ENCODE measurements at places on chromosomes 13 and 19.

GRCh38 chr13:110227864-110228643 lies 78.9 kb downstream of the COL4A1 start:
- DNase-seq: no peak

- no peak for DNase-seq
Measured at GRCh38 chr19:57406516-57407123, 4.3 kb upstream of the ZNF17 start.

GRCh38 chr19:46892252-46893179 lies 31.7 kb downstream of the ARHGAP35 start:
- DNase-seq: no peak

DNA sequence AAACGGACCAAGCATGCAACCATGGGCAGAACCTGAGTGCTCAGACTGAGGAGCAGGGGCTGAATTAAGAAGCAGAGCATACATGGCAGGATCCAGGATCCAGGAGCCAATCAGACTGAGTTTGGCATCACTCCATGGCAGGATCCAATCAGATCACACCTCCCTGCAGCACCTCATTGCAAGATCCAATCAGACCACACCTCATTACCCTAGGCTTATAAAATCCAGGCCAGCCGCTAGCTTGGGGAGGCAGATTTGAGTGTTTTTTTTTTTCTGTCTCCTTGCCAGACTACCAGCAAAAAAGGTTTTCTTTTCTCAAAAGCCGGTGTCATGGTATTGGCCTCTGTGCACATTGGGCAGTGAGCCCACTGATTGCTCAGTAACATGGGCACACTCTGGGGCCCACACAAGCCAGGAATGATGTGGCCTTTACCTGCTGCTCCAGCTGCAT lies 127.9 kb upstream of the GJB6 start:
- DNase-seq: no peak

GRCh38 chr19:2253106-2254063 lies 2.8 kb downstream of the JSRP1 start:
- no peak for DNase-seq

- DNase-seq: no peak
Measured at GRCh38 chr19:48149430-48149829, 20.7 kb downstream of the LIG1 start.

DNA sequence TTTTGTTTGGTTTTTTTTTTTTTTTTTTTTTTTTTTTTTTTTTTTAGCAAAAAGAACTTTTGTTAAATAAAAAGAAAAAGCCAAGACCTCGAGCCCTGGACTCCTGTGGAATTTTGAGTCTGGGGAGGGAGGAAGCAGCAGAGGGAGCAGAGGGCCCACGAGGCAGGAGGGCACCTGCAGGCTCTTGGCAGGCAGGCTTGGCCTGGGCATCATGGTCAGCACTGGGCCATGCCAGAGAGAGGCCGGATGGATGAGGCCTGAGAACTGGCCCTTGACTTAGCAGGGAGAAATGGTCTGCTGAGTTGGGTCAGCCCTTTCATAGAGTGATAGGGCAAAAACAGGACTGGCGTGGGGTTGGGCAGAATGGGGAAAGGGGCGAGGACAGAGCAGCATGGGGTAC lies 100.4 kb downstream of the GPR12 start:
- DNase-seq: no peak

DNA sequence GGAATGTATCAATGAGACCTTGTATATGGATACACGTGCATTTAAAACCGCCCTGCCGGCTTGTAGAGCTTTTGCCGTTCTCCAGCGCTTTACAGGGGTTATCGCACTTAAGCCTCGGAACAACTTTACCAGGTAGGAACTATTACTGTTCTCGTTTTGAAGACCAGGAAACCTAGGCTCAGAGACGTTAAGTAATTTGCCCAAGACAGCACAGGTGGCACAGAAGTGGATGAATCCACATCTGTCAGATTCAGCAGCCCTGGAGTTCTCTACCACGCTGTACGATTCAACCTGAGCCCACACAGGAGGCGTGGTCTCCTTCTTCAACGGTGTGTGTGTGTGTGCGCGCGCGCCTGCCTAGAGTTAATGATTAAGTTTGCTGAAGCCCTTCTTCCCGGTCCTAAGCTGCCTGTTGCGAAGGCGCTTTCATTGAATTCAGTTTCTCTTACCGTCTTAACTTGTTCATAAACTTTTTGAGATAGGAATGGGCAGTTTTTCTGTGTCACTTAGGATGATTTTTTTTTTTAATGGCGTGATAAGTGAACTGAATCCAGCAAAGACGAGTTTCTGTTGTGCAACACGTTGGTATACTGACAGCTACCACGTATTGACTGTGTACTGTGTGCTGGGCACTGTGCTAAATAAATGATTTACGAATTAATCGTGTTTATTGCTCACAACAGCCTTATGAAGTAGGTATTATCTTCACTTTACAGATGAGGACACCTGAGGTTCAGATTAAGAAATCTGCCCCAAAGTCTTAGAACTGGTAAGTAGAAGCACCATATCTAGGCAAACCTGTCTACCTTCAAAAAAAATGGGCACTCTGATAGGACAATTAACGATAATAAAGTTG lies 67.4 kb downstream of the KCNRG start:
- DNase-seq: peak; percentile 42

DNA sequence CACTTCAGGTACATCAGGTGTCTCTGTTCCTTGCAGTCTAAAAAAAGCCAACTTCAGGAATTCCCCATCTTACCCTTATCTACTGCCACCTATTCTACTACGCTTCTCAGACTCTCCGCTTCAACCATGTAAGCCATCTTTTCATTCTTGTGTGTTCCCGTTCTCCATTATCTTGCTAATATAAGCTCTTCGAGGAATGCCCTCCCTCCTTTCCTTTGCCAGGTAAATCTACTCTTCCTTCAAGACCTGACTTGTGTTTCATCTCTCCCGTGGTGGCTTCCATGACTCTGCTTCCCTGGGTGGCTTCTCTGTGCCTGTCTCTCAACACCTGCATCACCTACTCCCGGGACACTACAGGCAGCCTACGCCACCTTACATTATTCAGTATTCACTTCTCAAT lies 42.3 kb upstream of the MEDAG start:
- DNase-seq: no peak

DNA sequence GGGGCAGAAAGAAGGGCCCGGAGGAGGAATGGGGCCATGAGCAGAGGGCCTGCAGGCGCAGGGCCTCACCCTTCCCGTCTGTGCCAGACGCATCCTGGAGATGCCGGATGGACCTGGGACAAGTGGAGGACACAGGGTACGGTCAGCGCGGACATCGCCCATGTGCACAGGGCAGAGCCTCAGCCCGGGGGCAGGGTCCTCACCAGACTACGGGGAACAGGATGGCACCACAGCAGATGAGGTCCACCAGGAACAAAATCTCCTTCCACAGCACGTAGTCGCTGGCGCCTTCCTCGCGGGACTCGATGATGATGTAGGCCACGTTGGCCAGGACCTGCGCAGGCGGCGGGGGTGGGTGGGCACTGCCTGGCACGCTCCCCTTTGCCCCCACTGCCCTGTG lies 5.6 kb downstream of the GPR108 start:
- DNase-seq: no peak

GRCh38 chr13:111542530-111543341 lies 222.3 kb downstream of the TEX29 start:
- no peak for DNase-seq

DNA sequence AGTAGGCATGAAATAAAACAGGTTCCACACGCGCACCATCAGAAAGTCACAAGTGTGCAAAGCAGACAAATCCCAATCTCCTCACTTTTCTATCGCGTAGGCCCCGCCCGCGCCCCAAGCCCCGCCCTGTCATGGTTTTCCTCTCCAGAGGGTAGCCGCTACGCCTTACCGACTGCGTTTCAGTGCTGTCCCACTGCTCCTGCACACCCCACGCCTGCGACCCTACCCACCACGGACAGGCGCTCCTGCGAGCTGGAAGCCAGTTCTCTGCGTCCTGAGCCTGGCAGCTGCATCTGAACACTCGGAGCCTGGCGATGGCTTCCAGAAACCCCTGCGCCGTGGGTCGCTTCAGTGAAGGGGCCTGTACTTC lies 379 bp upstream of the ZNF470 start:
- no peak for DNase-seq

GRCh38 chr19:27765912-27766725 lies 1446.8 kb downstream of the UQCRFS1 start:
- no peak for DNase-seq

- DNase-seq: no peak
Measured at GRCh38 chr19:32311371-32311770, 34.0 kb upstream of the ZNF507 start.

GRCh38 chr19:57263244-57263741 lies 17.0 kb upstream of the ZNF460 start:
- no peak for DNase-seq

- no peak for DNase-seq
Measured at GRCh38 chr13:28805193-28805819, 14.8 kb upstream of the MTUS2 start.

DNA sequence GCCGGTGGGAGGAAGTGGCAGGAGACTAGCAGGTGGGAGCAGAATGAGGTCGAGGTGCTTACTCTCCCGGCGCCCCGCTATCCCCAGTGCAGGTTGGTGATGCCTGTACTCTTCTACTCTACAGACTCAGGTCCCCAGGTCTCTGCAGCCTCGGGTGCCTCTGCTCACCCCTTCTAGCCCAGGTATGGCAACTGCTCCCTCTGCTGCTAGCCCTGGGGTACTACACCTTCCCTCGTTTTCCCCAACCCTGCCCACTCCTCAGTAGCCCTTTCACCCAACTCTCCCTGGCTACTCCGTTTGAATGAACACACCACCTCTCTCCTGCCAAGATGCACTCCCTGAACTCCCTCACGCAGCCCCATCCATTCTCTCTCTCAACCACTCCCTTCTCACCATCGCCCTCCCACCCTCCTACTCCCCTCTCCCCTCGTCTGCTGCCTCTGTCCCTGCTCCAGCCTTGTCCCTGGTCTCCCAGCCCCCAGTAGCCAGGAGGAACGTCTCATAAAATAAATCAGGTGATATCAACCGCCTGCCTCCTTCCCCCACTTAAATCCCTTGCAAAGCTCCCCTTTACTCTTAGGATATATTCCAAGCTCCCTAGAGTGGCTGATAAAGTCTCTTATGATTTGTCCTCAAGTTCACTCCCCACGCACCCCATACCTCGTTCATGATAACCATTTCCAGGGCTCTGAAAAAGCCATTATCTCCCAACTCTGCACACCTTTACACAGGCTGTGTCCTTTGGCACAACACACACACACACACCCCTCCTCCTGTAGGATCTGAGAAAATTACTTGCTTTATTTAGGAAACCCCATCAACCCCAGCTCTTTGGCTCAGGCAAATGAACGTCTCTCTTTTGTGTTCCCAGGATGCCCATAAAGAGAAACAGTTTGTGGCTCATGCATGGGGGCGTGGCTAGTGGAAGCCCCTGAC lies 8.2 kb upstream of the MEIS3 start:
- DNase-seq: no peak

- DNase-seq: peak; percentile 21
Measured at GRCh38 chr13:93690139-93690538, 463.5 kb downstream of the GPC6 start.

DNA sequence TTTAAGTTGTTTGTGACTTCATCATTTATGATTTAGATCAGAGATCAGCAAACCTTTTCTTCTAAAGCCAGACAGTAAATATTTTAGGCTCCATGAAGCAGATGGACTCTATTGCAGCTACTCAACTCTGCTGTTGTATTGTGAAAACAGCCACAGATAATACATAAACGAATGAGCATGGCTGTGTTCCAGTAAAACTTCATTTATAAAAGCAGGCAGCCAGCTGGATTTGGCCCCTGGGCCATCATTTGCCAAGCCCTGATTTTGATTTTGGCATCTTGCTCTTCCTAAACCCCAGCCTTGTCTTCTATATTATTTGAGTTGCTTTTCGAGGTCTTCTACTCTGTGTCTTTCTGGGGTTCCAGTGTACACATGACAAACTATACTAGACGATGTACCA lies 41.3 kb downstream of the RNASEH2B start:
- DNase-seq: no peak

DNA sequence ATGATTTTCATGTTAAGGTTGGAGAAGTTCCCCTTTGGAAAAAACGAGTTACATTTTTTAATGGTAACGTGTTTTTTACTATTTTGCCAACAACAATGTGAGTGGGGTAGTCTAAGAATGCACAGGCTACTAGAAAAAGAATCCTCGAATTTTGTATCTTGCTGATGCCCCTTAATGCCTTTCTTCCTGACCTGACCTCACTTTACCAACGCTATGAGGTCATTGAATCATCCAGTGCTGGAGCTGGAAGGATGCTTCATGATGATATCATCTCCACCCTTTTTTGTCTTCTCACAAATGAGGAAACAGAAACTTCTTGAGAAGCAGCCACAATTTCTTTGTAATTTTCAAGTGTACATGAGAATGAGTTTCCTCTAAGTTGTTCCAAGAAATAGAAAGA lies 8.2 kb upstream of the UBL3 start:
- no peak for DNase-seq

DNA sequence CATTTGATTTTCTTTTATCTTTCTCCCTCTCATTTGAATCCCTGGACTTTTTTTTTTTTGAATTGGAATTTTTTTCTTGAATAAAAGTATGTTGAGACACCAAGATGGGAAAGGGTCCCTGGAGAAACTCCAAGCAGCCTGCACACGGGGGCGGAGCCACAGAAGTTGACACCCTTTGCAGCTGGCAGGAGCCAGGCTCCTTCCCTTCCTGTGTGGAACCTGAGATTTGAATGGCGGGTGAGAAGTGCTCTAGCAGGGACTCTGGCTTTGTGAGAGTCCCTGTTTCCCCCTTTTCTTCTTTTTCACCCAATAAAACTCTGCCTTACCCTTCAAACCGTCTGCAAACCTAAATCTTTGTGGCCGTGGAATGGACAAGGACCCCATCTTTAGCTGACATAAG lies 1381.0 kb upstream of the MIR17HG start:
- DNase-seq: no peak

DNA sequence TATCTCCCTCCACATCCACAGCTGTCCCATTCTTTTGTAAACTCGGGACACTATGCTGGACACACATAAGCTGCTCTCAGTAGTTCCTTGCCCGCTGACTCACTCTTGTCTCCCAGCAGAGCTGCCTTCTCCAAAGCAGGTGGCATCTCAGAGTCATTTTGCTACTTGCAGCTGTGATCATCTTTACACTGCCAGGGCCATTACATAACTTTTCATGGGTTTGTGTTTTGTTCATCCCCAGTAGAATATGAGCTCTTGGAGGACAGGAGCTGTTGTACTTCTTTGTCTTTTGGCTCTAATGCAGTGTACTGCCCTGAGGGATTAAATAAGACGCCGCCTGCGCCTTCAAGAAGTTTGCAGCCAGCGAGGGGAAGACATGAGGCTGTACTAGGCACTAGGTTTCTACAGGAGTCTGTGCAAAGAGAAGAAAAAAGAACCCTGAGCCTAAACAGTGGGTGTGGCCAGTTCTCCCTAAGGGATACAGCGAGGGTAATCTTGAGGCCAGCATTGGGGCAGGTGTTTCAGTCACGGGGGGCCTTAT lies 40.8 kb upstream of the GPR183 start:
- DNase-seq: no peak
